GM12878 (cell line): ENCODE measurements at places on chromosomes 2 and 18. TPM values are rescaled to one million over a fixed set of nuclear protein-coding genes. Genes with fewer than 3 reads are reported as not detected.

DNA sequence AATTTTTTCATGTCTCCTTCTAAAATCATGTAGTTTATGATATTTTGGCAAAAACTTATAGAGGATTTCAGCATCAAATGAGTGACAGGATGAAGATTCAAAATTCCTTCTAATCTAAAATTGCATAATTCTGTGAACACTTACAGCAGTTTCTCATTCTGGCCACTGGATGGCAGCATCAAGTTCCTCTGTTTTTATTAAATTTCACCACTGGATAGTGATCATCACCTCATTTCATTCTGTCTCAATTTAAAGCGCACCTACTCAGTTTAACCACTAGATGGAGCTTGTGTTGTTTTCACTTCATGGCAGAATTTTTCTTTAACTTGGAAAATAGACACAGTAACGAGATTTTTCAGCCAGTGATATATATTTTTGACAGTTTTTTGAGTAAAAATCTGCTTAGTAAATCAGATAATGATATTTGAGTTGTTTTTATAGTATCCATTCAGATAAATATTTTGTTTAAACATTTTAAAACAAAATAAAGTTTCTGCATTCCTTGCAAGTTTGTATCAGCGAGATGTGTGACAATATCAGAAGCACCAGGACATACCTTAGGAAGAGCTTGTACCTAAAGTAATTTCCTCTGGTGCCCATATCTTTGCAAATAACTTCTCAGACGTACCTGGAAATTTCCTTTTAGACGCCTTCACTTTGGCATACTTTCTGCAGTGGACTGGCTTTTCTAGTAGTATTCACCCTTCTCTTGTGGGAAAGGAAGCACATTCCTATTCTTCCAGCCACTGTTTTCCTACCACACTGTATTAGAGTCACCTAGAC lies 94.7 kb upstream of the ARHGAP15 start:
- DNase-seq = peak; percentile 53

DNA sequence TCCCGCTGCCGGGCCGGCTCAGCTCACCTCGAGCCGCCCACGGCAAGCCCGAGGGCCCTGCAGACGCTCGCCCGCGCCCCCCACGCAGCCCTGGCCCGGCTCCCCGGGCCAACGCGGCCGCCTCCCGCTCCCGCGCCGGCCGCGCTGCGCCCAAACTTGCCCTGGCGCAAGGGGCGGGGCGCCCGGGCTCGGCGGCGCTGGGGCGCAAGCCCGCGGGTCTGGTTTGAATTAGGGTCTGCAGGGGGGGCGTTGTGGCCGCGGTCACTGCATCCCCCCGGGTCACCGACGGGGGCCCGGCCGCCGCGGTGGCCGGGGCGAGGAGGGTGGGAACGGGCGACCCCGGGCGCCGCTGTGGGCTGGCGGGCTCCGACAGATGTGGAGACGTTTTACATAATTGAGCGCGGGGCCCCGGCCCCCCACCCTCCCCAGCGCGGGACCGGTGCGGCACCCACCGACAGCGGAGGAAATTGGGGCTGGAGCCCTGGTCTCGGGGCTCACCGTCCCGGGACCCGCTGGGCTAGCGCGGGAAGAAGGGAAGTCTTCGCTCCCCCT lies 690 bp downstream of the SDC1 start:
- no peak for DNase-seq

- DNase-seq = no peak
Measured at GRCh38 chr18:57008001-57008686, 138.7 kb upstream of the BOD1L2 start.

- DNase-seq = no peak
Measured at GRCh38 chr18:34543945-34544344, 166.2 kb upstream of the DTNA start.

- no peak for DNase-seq
Measured at GRCh38 chr2:170582313-170582712, 132.8 kb upstream of the SP5 start.

GRCh38 chr18:22166069-22166950 lies 3.1 kb upstream of the GATA6 start:
- no peak for DNase-seq

The MPP4 gene
- 0.13 TPM in 1 of 2 replicates, not detected in the other for total RNA-seq
